EH (cell line): ENCODE measurements at places on chromosomes 2 and 18.

DNA sequence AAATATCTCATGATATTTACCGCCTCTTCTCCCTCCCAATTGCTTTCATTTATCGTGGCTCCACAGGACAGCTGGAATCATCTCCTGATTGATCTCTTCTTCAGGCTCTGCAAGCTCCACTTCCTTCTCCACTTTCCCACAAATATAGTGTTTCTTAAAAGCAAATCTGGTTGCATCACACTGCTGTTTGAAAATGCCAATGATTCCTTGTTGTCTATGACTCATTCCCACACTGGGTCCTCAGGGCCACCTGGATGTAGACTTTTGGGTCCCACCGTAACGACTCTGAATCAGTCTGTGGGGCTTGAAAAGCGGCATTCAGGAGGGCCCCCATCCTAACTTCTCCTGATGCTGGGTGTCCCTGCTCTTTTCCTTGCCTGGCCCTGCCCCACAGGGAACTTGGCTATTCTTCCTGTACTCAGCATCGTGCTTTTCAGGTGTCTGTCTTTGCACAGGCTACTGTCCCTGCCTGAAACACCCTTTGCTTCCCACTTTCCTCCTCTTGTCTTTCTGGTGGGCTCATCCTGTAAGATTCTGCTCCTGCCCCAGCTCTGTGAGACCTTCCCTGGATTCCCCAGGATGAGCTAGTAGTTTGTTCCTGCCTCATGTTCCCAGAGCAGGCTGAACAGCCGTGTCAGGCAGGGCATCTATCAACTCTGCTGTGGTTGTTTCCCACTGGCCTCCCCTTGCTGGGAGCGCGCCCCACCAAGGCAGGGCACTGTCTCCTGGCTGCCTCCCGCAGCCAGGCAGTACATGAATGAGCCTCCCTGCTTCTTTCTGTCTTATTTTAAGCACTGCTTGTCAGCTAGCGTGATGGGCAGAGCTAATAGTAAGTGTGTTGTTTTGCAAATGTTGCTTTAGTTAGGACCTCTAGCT lies 111.9 kb downstream of the KCTD1 start:
- peak; percentile 72 for DNase-seq

DNA sequence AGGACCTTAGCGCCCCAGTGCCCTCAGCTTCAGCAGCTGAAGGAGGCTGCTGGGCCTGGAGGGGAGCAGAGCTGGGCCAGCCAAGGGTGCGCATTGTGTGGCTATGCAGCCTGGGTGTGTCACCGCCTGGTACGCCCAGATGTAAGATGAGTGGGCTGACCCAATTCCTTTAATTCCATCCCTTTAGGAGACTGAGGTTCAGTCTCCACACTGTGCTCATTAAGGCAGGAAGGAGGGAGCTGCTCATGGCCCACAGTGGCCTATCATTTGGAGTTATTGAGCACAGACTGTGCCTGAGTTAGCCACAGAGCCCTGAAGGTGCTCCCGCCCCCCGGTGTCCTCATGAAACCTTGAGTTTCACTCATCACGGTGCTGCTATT lies 194.1 kb upstream of the GLI2 start:
- DNase-seq, result peak; percentile 75

DNA sequence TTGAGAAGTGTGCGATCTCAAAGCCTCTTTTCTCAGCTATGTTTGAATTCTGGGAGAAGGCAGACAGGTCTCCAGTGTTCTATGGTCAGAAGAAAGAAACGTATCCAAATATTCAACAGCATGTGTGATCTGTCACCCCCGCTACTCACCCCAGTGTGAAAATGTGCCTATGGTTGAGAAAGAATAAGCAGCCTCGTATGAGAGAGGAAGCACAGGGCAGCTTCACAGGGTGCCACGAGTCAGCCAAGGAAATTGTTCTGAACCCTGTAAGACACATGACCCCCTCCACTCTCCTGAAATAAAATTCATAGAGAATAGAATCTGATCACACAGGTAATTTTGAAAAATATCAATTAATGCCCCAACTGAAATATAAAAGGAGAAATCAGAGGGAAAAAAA lies 8.0 kb upstream of the SF3B1 start:
- DNase-seq, result no peak

- no peak for DNase-seq
These were observed 168.6 kb downstream of the PRKCE start for GRCh38 chr2:45820048-45820447.

DNA sequence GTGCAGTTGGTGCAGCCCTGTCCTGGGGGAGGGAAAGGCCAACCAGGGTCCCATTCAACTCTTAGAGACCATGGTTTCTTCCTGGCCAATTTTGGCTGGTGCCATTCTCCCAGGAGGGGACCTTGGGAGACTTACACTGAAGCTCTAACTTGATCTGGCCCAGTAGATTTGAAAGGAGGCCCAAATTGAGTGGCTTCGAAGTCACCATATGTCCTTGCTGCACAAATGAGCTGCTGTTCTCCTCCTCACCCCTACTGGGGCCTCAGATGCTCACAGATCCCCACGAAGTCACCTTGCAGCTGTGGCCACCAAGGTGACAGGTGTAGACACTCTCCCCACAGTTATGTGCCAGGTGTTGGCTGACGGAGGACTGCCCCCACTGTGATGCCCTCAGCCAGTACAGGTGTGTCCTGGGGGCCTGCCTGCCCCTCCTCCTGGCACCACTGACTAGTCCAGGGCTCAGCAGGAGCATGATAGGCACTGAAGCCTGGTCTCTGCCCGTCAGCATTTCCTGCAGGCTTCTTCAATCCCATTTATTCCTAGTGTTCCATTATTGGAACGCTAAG lies 4.7 kb upstream of the C2orf72 start:
- DNase-seq, result no peak
